Fibroblast of the conjunctiva (primary cell): ENCODE measurements at places on chromosomes 2 and 18.
A peak's percentile ranks its signal among the peaks of the same experiment; 100 is the strongest.

GRCh38 chr2:13000664-13001363 is 284.1 kb downstream of the TRIB2 start:
- DNase-seq: peak; percentile 26

DNA sequence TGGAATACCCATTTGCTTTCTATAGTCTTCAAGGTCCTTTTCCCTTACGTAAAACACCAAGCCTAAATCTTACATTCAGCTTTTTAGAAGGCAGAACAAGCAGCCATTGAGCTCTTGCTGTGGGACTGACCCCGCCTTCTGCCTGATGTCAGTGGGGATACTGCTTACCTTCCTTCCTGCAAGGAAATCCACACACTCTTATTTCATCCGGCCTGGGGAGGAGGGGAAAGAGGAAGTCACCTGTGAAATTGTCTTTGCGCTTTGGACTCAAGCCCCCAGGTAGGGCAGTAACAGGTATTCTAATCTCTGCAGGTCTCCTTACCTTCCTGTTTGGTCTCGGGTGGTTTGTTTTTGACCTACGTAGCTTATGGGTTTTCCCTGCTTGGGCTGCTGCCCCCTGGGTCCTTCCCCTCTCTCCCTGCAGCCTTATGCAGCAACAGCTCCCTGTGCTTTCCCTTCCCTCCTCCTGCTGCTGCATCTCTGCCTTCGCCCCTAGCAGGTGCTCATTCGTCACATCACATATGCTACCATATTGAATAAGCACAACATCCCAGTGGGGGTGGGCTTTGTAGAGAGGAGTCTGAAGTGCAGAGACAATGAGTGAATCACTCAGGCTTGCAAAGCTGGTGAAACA is 402.5 kb upstream of the TRIB2 start:
- no peak for DNase-seq

DNA sequence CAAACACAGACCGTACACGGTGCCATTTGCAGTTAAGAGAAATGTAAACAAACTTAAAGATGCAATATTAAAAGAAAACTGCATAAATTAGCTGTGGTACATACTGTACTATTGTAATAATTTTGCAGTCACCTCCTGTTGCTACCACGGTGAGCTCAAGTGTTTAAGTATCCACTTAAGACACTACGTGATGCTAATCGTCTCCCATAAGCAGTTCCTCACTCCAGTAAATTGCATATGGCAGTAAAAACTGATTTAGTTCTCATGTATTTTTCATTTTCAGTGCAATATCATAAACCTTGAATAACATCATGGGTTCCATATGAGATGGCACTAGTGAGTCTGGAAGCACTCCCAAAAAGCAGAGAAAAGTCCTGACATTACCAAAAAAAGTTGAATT is 14.4 kb downstream of the CLEC4F start:
- DNase-seq: no peak

DNA sequence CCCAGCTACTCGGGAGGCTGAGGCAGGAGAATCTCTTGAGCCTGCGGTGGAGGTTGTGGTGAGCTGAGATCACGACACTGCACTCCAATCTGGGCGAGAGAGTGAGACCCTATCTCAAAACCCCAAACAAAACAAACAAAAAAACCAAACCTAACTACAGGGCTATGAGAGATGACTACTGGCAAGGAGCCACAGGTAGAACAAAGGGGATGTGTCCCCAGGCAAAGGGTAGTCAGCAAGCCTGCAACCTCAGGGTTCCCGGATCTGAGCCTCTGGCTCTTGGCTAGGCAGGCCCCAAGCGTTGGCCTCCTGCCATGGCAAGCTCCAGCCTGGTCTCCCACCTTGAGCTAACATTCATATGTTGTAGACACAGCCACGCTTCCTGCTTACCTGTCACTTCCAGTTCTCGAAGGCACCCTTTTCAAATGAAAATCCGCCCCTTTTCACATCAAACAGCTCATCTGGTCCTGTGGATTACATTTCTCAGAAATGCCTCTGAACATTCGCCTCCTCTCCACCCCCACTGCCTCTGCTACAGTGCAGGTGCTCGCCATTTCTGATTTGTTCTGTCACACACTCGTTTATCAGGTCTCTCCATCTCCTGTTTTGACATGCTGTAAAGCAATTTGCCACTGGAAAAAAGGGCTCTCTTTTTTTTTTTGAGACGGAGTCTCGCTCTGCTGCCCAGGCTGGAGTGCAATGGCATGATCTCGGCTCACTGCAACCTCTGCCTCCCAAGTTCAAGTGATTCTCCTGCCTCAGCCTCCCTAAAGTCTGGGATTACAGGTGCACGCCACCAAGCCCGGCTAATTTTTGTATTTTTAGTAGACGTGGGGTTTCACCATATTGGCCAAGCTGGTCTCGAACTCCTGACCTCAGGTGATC is 13.1 kb upstream of the ACTR3 start:
- no peak for DNase-seq

DNA sequence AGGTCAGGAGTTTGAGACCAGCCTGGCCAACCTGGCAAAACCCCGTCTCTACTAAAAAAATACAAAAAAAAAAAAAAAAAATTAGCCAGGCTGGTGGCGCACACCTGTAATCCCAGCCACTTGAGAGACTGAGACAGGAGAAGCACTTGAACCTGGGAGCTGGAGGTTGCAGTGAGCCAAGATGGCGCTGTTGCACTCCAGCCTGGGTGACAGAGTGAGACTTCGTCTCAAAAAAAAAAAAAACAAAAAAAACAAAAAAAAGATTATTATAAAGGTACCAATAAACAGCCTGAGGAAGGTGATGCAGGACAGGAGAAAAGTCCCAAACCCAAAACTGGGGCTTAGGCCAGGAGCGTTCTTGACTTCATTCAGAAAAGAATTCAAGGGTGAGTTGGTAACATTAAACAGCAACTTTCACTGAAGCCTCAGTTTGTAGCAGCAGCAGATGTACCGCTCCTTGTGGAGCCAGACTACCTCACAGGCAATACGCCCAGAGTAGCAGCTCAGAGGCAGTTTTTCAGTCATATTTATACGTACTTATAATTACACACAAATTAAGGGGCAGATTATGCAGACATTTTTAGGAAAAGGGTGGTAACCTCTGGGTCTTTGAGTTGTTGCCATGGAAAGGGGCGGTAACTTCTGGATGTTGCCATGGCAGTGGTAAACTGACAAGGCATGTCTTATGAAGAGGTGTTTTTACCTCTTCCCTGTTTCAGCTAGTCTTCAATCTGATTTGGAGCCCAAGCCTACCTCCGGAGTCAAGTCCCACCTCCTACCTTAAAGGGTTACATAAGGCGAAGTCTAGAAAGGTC is 1596.6 kb upstream of the CELF4 start:
- no peak for DNase-seq

- no peak for DNase-seq
These were observed 18.3 kb downstream of the ZNF892 start for GRCh38 chr2:95225658-95226057.

DNA sequence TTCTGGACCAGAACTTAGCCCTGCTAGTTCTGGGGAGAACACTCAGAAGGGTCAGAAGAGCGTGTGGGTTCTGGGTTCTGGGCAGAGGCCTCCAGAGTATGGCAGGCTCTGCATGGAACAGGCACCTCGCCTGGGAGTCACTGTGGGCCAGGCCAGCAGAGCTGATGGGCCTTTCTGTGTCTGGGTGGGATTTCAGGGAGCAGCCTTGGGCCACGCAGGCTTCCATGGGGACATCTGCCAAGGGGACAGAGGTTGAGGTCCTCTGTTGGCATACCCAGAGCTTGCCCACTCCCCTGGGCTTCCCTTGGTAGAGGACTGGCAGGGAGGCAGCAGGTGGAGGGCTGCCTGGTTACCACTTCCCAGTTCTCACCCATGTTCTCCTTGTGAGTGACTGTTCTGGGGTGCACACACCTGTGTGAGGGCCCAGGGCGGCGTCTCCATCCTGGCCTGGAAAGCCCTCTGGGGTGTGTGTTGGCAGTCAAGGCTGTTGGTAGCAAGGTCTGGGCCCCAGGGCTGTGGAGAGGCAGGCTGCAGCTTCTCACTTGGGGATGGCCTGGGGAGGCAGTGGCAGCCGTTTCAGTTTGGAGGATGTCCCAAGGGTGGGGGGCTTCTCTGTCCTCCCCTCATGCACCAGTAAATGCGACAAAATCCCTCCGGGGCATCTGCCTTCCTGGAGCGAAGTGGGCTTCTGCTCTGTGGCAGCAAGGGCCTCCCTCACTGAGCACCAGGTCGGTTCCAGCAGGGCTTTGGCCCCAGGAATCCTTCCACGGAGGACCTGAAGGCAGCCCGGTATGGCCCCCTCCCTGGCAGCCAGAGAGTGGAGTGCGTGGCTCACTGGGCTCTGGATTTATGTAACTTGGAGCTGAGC is 74.6 kb upstream of the HDAC4 start:
- DNase-seq: no peak

- DNase-seq: no peak
These were observed 118.3 kb downstream of the FMNL2 start for GRCh38 chr2:152453129-152453911.
